ENCODE measurements at places on chromosomes 4 and X.

GRCh38 chr4:167555338-167556022 lies 321.2 kb upstream of the SPOCK3 start:
- DNase-seq, result no peak

DNA sequence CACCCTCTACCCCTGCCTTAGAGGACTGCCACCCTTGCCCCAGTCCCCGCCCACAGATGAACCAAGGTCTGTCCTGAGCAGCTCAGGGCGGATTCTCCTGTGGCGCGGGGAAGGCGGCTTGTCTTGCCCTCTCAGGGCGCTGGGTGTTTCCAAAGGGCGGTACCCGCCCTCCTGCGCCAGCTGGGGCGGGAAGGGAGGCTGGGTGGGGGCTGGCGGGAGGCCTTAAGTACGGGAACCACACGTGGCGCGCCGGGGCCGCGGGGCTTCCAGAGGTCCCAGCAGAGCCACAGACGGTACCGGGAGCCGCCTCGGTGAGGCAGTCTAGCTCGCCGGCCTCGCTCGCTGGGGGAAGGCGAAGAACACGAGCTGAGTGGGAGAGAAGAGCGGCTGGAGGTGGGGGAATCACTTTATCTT lies 361.1 kb downstream of the MID1IP1 start:
- DNase-seq, result peak; percentile 53

DNA sequence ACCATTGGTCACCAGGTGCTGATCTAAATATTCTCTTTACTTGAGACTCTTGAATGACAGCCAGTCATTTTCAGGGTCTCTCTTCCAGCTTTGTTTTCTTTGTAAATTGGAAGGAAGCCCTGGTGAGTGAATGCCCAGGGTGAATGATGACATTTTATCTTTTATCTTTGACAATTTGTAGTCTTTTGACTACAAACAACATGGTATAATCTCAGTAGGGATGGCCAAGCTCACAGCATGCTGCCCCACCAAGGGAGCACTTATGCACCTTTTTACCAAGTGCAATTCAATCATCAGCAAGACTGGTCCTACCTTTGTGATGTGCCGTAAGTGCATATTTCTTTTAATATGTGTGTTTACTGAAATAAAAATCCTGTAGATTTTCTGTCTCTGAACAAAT lies 5.7 kb downstream of the AFM start:
- DNase-seq, result no peak

DNA sequence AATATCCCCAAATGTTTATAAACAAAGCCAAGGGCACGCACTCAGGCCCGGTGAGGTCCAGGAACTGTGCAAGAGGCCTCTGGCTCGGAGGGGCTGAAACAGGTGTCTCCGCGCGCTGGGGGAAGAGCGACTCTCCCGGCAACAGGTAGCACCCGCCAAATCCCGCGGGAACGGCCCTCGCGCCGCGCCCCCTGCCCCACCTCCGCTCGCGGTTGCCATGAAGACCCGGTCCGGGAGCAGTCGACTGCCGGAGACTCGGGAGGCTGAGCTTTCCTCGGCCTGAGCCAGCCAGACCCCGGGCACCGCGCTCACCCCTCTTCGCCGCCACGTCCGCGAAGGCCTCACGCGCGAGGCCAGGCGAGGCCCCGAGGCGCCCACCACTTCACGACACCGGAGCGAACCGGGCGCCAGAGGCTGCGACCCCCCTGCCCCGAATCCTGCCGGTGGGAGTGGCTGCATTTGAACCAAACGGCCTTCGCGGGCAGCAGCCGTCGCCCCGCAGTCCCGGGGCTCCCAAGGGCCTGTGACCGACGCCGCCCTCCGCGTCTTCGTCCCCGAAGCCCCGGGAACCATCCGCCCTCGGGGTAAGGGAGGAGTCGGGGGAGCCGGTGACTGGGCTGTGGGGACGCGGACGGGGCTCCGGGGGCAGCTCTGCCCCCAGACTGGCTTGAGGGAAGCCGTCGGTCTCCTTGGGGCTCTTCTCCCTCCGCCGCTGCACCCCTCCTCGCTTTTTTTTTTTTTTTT lies at the start of gene NSUN7:
NSUN7 (plus strand) TSS at position 239 of the 744 bp plus-strand sequence. CDS start 739 bp downstream, outside the sequence.
- DNase-seq, result peak; percentile 48

GRCh38 chr4:21949073-21949457 lies 493 bp upstream of the KCNIP4 start:
- DNase-seq, result no peak

DNA sequence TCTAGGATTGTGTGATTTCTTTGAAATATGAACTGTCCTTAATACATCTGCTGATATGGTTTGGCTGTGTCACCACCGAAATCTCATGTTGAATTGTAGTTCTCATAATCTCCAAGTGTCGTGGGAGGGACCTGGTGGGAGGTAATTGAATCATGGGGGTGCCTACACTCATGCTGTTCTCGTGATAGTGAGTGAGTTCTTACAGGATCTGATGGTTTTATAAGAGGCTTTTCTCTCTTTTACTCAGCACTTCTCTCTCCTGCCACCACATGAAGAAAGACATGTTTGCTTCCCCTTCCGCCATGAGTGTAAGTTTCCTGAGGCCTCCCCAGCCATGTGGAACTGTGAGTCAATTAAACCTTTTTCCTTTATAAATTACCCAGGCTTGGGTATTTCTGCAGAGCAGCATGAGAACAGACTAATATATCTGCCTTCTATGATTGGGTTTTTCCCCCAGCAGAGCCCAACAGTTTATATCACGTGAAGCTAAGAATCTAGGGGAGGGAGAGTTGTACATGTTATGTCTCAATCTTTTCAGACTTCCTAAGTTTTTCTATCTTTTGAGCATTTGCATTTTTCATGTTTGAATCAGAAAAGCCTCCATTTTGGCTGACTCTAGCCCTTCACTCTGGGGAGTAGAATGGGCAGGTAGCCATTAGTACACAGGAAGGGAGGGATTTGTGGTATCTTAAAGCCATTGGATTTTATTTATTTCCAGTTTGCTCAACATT lies 58.9 kb downstream of the PLAC1 start:
- peak; percentile 59 for DNase-seq

DNA sequence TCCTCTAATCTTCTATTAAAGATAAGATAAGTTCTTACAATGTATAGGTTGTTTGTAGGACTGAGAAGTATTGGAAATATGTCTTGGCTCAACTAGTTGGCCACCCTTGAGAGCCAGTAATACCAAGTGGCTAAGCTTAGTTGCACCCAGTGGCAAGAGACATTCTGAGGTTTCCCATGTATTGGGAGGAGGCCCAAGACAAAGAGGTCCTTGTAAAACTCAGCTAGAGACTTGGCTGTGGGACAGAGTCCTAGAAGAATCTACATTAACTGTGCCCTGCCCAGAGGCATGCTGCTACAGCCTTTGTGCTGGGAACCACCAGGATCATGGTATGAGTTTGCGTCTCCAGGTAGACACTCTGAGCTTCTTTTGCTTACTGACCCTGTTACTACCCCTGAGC lies 41.9 kb upstream of the SLC4A4 start:
- DNase-seq, result no peak

DNA sequence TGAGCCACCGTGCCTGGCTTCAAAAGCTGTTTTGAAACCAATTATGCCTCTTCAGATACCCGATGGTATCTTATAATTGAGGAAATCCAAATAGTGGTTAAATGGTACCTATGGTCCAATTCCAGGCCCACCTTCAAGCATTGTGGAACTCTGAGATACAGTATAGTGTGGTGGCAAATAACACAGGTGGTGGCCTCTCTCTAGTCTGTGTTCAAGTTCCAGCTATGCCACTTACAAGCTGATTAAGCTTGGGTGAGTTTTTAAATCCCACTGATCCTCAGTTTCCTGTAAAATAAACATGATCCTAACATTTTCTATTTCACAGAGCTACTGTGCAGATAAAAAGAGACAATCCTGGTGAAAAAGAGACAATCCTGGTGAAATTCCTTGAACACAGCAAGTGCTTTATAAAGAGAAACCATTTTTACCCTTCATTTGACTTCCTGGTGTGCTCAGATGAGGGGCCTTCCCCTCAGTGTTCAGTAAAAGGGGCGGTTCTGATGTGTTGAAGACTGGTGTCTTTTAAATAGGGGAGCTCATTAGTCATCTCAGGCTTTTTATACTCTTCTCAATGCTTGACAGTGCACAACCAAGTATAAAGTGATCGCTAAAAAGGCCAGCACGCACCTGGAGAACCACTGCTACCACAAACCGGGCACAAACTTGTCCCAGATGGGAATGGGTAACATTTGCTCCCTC lies 30.8 kb upstream of the CD40LG start:
- peak; percentile 44 for DNase-seq

DNA sequence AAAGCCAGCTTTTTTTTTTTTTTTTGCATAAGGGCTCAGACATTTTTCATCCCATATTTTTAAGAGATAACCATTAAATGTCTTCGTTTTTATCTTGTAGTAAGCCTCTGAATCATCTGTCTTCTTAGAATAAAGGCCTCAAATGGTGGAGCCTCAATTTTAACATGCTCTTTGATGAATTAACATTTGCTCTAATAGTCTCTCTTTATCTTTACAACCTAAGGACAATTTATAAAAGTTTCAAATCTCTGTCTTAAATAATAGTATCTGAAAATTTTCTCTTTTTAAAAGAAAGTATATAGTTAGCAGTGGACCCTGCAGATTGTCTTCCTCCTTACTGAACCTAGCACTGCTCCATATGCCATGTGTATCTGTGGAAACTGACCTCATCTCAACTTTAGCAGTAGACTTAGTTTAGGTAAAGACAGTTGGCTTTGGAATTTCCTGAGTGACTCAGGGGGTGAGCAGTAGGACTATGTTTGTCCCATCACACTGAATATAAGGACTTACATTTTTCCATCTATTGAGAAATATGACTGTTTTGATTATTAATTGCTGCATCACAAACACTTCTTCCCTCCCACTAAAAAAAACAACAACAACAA lies 1658.0 kb downstream of the STIM2 start:
- no peak for DNase-seq

DNA sequence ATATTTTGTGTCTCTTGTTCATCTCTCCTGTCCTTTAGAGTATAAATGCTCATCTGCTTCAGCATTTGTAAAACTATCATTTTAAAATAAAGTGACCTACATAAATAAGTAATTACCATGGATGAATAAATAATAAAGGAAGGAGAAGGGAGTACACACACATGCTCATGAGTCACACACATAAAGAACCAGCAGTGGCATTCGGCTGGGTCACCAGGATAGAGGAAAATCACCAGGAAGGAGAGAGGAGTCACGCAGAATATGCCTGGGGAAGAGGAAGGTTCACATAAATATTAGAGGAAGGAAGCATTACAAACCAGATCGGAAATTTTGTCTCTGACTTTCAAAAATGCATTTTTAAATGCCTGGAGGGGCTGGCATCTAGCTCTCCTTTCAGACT lies 38.5 kb upstream of the MED14 start:
- no peak for DNase-seq

DNA sequence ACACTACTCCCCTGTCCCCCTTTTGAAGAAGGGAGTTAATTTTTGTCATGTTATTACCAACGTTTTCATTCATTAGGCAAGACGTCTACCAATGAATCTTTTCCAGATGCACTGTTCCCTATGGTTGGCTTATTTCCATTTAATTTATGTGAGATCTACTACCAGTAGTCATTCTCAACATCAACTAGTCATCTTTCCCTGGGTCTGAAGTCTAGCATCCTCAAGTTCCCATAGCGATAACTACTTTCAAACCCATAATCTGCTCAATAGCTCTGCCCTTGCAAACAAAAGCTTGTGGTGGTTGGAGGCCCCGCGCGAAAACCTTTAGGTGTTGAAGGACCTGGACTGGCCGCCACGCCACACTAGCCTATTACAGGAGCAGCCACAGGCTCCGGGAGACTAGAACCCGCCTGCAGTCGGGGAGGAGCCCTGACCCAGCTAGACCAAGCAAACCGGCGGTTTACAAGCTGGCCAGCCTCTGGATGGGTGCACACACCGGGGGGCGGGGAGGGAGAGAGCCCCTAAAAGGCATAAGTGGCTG lies 746 bp downstream of the PPAT start:
- DNase-seq, result peak; percentile 62

DNA sequence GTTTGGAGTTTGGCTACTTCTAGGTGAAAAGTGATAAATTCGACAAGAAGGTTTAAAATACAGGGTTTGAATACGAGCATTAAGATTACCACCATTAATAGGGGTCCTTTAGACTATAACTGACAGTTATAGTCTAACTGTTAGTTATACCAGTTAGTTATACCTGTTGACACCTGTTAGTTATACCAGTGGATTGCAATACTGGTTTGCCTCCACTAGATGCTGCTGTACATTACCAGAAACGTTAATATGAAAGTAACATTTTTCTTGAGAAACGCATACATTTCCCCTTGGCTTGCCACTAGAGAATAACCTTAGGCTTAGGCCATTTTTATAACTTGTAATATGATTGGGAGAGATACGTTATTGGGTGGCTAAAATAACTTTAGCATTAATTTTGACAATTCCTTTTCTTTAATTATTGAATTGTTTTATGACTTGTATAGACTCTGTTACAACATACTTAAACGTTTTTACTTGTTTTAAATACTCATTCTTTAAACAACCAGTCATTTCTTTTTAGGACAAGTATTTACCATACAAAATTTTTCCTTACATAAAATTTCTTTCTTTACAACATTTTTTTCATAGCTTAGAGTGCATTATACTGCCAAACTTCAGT lies 911.2 kb downstream of the FSTL5 start:
- DNase-seq, result peak; percentile 18

- DNase-seq, result no peak
Observed at GRCh38 chrX:94830717-94831116, 1156.7 kb downstream of the FAM133A start.

Measured in activated CD8-positive, alpha-beta T cell treated with anti-CD3 and anti-CD28 coated beads for 36 hours (primary cell).